ENCODE measurements at places on chromosomes 16 and 17.

DNA sequence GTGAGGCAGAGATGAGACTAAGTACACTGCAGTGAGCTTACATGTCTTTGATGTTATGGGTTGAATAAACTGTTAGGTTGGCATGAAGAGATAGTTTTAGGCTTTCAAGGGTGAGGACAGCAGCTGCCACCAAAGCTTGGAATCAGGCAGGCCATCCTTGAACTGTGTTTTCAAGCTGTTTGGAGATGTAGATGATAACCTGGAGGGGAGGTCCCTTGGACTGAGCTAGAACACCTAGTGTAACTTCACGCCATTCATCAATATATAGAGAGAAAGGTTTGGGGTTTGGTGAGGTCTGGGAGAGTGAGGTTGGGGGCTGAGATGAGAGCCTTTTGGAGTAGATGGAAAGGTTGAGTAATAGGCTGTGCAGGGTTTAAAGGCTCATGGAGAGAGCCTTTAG is 2447.0 kb downstream of the TP53TG3F start:
- no peak for DNase-seq

- DNase-seq, result no peak
Observed at GRCh38 chr17:39455919-39456318, 4.9 kb upstream of the MED1 start.

DNA sequence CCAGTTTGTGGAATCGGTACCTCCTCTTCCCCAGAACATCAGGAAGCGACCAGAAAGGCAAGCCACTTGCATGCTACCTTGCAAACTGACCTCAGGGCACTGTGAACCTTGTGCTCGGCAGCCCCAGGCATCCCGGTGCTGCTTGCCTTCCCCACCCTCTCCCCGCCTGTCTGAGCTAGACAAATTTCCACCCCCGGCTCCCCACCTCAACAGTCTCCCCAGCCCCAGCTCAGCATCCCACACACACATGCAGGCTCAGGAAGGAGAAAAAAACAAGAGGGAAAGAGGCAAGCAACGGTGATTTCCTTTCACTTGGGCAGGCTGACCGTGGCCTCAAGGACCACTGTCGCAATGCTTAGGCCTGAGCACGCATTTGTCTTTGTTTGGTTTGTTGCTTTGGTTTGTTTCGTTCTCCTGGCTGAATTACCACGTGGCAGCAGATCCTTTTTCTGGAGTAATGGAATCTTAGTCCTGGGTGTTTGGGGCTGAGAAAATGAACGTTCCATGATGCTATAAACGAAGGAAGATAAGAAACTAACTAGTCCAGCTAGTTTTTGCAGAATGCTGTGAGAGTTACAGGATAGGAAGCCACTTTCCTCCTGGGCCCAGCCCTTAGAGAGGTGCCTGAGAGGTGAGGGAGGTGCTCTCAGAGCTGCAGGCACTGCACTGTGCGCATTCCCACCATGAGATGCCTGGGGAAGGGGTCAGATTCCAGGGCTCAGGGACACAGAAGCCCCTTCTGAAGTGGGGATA is 27.9 kb downstream of the SDK2 start:
- DNase-seq, result no peak

DNA sequence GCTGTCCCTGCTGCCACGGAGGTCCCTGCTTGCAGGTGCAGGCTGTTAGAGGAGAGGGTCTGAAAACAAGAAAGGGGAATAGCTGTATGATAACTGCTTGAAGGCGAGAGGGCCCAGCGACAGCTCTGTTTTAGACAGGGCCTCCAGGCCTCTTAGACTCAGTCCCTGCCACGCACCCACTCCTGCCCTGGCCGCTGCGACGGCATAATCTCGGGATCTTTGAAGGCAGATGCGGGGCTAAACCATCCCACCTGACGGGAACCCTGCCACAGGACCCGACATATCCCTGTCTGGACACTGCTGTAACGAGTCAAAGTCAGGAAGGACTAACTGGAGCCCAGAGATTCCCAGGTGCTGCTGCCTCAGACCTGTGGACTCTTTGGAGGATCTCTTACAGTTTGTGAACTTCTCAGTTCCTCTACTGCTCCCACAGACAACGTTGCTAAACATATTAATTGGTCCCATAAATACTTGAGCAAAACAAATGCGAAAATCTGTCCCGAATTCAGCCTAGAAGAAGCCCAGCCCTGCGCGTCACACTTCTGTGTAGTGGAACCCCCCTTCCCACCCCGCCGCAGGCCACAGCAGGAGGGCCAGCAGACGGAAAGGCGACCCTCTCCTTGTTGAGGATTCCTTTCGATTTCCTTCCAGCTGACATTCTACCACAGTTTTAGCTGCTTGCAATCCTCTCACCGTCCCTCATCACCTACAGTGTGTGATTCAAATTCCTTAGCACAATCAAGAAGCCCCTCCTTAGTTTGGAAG is 998 bp upstream of the TMEM11 start:
- no peak for DNase-seq

DNA sequence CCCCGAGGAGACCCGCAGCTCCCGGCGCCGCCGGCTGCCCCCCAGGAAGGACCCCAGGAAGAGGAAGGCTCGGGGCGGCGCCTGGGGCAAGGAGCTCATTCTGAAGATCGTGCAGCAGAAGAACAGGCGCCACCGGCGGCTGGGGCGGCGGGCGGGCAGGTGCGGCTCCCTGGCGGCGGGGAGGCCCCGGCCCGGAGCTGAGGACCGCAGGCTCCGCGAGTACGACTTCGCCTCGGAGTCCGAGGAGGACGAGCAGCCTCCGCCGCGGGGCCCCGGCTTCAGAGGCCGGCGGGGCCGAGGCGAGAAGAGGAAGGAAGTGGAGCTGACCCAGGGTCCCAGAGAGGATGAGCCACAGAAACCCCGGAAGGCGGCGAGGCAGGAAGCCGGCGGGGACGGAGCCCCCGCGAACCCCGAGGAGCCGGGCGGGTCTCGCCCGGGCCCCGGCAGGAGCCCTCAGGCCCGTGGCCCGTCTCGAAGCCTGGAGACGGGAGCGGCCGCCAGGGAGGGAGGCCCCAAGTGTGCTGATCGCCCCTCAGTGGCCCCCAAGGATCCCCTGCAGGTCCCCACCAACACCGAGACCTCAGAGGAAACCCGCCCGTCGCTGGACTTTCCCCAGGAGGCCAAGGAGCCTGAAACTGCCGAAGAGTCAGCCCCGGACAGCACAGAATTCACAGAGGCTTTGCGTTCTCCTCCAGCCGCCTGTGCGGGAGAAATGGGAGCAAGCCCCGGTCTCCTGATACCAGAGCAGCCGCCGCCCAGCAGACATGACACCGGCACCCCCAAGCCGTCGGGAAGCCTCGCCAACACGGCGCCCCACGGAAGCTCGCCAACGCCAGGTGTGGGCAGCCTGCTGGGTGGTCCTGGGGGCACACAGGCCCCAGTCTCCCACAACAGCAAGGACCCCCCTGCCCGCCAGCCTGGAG is 22.3 kb upstream of the ZFPM1 start:
- DNase-seq, result no peak

- no peak for DNase-seq
Observed at GRCh38 chr17:17710728-17711541, 29.7 kb downstream of the RAI1 start.

DNA sequence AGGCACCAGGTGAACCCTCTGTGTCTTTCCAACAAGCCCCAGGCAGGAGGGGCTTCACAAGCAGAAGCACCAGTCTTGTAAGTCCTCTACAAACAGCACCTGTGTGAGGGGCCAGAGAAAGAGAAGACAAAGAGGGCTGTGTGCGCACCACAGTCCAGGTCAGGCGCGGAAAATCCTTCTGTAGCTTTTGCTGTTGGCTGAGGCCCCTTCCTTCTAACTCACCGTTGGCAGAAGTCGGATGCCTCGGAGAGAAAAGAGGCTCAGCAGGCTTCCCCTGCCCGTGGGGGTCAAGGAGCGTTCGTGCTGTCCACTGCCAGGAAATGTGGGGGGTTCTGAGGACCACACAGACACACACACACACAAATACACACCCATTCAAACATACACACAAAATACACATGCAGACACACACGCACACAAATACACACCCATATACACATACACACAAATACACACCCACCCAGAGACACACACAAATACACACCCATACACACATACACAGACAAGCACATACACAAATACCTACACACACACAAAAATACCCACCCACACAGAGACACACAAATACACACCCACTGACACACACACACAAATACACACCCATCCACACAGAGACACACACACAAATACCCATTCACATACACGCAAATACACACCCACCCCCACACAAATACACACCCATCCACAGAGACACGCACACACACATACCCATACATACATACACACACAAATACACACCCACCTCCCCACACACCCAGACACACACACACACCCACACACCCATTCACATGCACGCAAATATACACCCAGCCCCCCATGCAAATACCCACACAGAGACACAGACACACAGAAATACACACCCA is 6.8 kb downstream of the ZG16B start:
- DNase-seq, result no peak

DNA sequence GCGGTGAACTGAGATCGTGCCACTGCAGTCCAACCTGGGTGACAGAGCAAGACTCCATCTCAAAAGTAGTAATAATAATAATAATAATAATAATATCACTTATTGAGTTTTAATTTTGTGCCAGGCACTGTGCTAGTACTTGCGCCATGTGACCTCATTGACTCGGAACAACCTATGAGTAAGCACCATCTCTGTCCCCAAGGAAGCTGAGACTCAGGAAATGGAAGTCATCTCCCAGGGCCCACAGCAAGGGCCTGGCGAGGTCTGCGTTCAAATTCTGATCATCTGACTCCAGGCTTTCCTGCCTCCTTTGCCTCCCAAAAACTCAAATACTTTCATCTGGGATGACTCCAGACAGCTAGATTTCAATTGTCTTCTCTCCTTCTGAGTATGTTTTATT is 162.9 kb downstream of the SEC14L1 start:
- no peak for DNase-seq

DNA sequence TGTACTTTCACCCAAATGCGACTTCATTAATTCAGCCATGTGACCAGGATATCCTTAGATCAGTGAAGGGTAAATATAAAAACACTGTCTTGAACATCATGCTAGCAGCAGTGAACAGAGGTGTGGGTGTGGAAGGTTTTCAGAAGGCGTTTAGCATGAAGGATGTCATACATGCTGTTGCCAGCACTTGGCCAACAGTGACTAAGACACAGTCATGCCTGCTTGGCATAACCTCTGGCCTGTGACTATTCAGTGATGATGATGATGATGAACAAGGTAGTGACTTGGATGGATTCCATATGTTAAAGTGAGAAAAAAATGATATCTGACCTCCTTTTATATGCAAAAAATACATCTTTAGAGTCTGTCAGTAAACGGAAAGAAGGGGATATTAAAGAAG is 97.9 kb downstream of the MAP2K4 start:
- no peak for DNase-seq

DNA sequence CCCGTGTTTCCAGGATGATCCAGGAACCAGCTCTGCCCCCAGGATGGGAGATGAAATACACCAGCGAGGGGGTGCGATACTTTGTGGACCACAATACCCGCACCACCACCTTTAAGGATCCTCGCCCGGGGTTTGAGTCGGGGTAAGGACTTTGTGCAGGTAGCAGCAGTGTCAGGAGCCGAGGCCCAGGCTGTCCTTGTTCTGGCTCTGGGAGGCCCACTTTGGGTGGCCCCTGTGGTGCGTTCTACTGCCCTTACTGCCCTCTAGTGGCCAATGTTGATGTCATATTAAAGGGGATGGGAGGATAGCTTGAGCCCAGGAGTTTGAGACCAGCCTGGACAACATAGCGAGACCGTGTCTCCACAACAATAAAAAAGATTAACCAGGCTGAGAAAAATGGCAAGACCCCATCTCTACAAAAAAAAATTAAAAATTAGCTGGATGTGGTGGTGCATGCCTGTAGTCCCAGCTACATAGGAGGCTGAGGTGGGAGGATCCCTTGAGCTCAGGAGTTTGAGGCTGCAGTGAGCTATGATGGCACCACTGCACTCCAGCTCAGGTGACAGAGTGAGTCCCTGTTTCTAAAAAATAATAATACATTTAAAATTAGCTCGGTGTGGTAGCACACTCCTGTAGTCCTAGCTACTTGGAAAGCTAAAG is 20.9 kb upstream of the CLEC18A start:
- no peak for DNase-seq

- no peak for DNase-seq
Observed at GRCh38 chr17:82887255-82888164, 47.7 kb upstream of the ZNF750 start.

GRCh38 chr17:78558989-78559388 is 18.2 kb downstream of the DNAH17 start:
- DNase-seq, result no peak

DNA sequence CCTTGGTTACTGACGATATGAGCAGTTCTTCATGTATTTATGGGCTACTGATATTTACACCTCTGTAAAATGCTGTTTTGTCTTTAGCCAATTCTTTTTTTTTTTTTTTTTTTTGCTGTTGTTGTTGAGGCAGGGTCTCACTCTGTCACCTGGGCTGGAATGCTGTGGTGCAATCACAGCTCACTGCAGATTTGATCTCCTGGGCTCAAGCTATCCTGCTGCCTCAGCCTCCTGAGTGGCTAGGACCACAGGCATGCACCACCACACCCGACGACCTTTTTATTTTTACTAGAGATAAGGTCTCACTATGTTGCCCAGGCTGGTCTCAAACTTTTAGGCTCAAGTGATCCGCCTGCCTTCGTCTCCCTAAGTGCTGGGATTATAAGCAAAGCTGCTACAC is 225.0 kb upstream of the AXIN2 start:
- no peak for DNase-seq

GRCh38 chr16:22265351-22265750 is 31.9 kb upstream of the POLR3E start:
- DNase-seq, result no peak

DNA sequence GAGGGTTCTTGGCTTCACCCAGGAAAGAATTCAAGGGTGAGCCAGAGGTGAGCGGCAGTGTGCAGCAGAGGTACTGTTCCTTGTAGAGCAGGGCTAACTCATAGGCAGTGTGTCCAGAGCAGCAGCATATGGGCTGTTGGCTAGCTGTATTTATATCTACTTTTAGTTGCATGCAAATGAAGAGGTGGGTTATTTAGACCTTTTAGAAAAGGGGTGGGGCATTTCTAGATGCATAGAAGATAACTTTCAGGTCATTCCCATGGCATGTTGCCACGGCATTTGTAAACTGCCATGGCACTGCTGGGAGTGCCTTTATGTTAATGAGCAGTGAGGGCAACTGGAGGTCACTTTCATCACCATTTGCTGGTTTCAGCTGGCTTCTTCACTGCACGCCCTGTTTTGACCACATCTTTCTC is 141.0 kb downstream of the STX8 start:
- no peak for DNase-seq

DNA sequence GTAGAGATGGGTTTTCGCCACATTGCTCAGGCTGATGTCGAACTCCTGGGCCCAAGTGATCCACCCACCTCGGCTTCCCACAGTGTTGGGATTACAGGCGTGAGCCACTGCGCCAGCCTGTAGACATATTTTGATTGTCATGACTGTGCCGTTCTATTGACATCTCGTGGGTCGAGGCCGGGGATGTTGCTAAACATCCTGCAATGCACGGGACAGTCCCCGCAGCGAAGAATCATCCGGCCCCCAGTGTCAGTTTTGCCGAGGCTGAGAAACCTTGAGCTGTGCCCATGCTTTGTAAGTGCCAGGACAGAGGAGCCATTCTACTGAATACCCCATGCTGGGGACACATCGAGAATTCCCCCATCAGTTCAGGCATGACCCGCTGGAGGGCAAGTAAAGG is 69.1 kb upstream of the GSE1 start:
- DNase-seq, result no peak

- no peak for DNase-seq
Observed at GRCh38 chr17:18860161-18860972, 2.4 kb downstream of the PRPSAP2 start.
